ENCODE measurements at places on chromosomes 6 and 20.

DNA sequence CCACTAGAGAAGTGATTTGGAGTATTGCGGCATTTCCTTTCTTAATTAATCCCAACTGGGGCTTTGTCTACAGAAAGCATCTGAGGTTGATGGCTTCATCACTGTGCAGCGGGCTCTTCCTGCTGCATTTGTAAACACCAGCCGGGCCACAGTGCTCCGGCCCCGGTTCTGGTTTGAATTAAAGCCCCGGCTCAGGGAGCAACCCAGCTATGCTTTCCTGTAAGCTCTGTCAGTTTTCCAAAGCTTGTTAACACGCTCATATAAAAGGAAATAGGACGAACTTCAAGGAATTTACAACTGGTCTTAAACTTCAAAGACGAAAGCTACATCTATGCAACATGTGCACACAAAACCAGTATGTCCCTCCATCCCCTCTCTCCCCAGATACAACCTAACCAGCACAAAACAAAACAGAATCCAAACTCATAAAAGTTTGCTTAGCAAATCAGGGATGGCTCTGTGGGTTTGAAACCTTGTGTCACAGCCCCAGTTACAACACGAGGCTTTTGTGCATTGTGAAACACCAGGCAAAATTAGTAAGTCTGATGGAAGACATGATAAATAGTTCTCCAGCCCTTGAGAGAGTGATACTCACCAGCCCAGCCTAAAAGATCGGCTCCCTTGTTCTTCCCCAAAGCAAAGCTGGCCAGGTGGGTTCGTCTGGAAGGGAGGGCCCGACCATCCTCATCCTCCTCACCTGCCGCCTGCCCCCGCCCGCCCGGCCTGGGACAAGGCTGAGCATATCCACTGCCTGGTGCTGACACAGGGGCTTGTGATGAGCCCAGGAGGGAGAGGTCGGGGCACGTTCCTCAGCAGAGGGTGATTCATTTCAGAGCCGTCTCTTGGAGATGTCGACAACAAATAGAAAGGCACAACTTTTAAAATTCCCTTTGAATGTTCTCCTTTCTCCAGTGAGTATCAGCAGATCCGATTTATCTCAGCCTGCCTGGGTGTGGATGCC, 197.9 kb downstream of the TFAP2C start:
- no peak for DNase-seq

DNA sequence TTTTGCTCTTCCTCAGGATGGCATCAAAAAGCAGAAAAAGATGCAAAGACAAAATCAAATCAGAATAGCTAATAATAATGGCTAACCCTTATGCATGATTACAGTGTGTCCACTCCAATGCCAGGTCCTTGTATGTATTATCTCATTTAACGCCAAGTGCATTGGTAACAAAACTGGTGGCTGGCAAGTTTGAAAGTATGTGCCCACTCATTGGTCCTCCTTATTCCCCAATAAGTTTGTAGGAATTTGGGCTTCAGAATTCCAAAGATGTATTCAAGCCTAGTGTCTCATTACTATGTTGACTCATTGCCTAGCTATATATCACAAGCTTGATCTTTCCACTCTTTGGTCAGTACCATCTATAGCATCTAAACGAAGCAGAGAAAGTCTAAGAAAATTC, 196.6 kb downstream of the GJA10 start:
- DNase-seq = no peak

DNA sequence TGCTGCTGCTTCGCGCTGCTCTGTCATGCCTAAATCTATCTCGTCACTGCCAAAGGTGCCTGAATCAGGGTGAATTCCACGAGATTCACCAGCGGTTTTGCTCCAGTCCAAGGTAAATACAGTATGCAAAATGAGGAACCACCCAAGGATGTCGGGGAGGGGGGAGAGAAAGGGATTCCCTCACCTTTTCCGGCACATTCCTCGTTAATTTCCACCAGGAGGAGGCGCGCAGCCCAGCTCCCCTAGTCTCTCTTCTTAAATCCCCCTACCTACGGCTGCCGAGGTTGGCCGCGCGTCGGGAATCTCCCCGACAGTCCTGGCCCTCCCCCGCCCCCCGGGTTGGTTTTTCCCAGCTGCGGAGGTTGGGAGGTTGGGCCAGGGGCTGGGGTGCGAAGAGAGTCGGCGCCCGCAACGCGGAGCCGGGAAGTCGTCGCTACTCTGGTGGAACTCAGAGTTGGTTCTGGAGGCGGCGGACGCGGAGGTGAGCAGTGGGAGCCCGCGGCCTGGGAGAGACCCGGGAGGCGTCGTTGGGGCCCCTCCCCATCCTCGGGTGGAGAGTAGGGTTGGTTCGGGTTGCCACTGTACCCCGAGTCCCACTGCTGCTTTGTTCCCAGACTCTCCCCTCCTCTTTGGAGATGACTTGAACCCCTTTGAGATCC, at the start of gene TPBG:
TPBG (plus strand) TSS at position 390 of the 659 bp plus-strand sequence. CDS start 1,145 bp downstream, outside the sequence.
- DNase-seq = peak; percentile 51

DNA sequence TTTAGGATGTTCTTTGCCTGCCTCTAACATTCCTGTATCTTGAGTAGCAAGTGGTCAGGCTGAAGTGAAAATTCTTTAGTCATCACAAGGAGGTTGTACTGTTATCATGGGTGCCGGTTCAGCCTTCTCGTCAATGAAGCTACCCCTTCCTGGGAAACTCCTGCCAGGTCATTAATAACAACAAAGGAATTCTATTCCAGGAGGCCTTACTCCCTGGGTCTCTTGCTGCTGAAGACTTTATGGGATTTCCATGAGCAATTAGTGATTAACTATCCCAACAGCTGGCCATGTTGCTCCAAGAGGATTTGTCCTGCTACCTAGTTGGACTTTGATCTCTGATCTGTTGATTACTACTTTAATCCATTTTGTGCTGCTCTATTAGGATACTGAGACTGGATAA, 62.7 kb upstream of the ELOVL5 start:
- no peak for DNase-seq

GRCh38 chr6:15230827-15231226, 15.0 kb upstream of the JARID2 start:
- DNase-seq = no peak

DNA sequence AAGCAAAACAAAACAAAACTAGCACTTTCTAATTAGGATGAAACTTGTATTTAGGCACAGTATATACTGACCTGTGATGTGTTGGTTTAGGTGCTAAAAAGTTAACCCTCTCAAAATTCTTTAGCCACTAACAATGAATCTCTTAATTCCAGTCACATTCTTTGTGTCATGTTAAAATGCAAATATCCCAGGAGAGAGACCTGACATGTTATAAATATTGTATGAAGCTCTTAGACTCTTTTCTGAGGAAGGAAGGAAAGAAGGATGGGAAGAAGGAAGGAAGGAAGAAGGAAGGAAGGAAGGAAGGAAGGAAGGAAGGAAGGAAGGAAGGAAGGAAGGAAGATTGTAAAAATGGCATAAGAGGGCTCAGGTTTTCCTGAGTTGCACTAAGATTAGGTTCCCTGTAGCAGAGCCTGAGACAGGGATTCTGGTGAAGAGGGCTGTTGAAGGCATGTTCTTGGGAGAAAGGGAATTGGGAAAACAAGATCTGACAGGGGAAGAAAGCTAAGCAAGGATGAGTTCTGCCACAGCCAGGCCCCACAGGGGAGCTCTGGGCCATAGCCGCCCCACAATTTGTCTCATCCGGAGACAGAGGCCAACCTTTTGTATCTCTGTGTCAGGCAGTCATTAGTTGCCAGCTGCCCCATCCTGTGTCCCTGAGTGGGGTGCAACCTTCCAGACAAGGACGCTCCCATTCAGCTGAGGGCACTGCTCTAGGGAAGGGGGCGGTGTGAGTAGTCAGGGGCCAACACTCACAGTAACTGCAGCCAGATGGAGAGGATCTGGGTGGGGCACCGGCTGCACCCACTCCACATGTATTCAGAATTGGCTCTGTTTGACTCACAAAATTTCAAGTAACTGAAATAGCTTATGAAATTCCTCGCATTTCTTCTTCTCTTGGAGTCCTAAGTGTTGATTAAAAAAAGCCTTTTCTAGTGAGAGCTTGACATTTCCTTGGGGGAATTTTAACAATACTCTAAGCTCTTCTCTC, 189.3 kb upstream of the ARG1 start:
- no peak for DNase-seq

DNA sequence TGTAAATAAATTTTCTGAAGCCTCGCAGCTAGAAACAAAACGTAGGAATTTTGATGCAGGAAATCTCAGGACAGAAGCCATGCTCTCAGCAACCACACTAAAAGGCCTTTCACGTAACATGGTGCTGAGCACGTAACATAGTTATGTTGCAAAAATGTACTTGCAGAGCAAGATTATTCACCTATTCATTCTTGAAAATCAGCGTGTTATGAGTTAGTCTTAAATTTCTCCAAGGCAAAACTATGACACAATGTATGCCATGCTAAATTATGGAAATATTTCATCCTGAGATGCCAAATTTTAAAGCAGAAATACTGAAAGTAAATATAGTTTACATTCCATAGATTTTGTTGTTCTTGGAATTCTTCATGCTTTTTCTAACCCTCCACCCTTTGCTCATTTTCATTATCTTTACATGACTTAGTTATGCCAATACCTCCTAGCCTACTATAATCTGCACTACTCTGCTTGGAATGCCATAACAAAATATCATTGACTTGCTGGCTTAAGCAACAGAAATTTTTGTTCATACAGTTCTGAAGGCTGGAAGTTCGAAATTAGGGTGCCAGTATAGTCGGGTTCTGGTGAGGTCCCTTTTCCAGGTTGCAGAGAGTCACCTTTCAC, 179.8 kb upstream of the BMP5 start:
- no peak for DNase-seq

GRCh38 chr6:106702046-106702445, 72.7 kb downstream of the QRSL1 start:
- DNase-seq = no peak

DNA sequence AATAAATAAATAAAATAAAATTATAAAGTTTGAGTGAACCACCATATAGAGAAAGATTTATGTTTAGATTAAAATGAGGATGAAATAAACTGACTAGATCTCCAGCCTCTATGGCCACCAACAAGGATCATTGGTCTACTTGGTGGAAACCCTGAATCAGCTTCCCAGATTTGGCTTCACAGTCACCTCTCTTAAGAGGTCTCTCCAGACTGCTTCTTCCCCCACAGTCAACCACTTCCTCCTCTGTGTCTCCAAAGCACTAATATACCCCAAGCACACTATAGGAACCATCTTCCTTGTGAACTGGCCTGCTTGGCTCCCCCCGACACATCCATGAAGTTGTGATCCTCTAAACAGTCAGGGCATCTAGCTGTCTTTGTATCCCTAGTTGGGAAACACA, 529.6 kb upstream of the RNF217 start:
- DNase-seq = no peak

- DNase-seq = no peak
Observed at GRCh38 chr6:130215526-130215925, 7.2 kb downstream of the SAMD3 start.

DNA sequence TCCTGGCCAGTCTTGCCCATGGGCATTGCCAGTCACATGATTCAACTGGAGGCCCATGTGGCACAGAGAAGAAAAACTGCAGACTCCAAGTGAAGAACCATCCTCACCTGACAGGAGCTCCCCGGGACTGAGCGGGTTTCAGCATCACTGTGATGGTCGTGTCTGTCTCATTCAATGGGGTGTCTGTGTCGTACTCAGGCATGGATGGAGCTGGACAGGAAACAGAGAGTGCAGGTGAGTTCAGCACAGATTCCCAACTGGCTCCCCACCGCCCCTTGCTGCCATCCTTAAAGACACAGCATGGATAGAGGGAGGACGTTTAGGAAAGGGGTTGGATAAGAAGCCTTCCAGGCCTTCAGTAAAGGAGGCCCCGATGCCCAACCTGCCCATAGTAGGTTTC, 732.3 kb upstream of the CHD6 start:
- DNase-seq = no peak

DNA sequence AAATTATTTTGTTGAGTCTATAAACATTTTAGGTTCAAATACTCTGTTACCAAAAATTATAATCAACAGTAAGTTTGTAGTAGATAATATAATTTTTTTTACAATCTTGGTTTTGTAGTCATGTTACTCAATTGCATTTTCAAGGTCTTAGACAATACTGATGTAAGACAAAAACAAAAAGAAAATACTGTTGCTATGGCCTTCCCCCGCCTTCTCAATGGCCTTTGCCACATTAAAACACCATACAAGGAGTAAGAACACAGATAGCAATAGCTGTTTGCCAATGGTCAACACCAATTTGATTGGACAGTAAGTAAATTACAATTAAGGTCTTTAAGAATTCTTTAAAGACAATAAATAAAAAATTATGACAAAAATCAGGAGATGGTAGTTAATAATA, 450.2 kb downstream of the CDC5L start:
- DNase-seq = no peak

DNA sequence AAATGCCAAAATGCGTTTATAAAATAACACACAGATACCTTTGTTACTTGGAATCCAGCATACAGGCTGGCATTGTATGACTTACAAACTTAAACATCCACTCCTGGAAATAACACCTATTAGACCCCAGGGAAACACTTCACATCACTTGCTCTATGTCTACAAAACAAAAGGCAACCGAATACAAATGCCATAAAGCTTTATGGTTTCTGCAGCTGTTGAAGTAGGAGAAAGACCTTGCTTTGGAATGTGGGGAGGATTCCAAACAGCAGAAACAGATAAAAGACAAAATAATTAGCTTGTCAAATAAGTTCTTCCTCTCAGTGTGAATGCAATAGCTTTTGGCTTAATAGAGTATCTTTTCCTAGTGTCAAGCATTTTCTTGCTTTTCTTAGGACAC, 9.8 kb upstream of the AMD1 start:
- DNase-seq = no peak

DNA sequence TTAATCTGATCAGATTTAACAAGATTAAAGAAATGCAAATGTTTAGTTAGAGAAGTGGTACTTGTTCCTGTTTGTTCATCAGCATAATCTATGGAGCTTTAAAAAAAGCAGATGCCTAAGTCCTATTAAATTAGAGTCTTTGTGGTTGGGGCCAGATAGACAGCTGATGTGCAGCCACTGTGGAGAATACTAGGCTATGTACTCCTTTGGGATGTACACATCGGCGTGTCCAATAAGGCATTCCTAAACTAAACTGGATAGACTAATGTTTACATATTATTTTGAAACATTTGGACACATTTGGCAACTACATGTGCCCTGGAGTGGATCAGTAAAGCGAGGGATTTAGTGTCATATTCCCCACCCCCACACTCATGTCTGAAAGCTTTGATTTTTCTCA, 459.5 kb downstream of the LMBRD1 start:
- DNase-seq = no peak

- DNase-seq = no peak
Observed at GRCh38 chr6:44806656-44807055, 419.1 kb downstream of the CDC5L start.

- no peak for DNase-seq
Observed at GRCh38 chr6:163151212-163151611, 263.3 kb upstream of the QKI start.

DNA sequence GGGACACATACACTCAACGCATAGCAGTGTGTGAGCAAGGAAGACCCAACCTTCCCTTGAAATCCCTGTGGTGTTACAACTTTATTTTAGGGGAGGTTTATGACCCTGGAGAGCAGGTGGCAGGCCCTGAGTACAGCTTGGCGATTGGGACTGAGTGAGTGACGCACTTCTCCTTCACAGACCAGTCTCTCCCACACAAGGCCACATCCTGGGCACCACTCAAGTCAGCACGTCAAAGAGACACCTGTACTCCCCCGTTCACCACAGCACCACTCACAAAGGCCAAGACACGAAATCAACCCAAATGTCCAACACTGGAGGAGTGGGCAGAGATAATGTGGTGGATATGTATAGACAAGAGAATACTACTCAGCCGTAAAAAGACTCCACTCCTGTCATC, 57.0 kb upstream of the FRMD1 start:
- no peak for DNase-seq

- peak; percentile 87 for DNase-seq
Observed at GRCh38 chr6:12348530-12349511, 58.7 kb downstream of the EDN1 start.

- no peak for DNase-seq
Observed at GRCh38 chr6:83117802-83118201, 50.3 kb downstream of the DOP1A start.

Data from ACHN (cell line).